ENCODE measurements at places on chromosomes 2 and 18.

DNA sequence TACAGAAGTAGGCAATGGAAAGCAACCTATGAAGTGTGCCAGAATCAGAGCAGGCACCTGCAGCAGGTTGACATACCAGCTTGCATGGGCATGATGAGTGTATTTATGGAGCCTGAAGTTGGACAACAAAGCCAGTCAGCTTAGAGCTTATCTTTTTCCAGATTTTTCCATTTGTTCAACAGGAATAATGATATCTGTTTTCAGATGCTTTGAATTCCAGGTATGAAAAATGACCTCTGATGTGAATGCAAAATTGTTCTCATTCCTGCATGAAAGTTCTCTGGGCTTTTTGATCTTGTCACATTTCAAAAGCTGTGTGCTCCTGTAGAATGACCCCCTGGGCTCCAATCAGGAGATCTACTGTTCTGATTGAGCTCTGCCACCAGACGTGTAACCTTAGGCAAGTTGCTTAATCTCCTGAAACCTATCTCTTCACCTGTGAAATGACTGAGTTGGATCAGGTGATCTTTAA, 38.2 kb upstream of the VIT start:
- DNase-seq: no peak

GRCh38 chr2:177088529-177088928, 124.1 kb upstream of the HNRNPA3 start:
- no peak for DNase-seq

- no peak for DNase-seq
Measured at GRCh38 chr2:204454672-204455380, 90.4 kb upstream of the PARD3B start.

GRCh38 chr2:37782721-37783371, 111.4 kb upstream of the CDC42EP3 start:
- DNase-seq: no peak

DNA sequence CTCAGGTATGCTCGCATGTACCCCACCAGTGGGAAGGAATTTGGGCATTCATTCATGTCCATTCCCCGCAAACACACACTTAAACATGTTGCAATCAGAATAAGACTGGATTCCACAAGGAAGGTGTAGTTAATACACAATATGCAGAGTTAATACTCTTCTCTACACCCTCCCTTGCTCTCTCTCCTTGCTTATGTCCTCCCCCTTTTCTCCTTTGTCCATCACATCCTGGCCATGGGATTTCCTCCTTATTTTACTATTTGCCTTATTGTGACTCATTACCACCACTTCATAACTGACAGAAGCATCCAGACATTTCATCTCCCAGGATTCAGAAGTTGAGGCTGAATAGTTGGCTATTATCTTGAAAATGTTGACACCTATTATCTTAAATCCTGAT, 473.8 kb upstream of the SPHKAP start:
- no peak for DNase-seq

DNA sequence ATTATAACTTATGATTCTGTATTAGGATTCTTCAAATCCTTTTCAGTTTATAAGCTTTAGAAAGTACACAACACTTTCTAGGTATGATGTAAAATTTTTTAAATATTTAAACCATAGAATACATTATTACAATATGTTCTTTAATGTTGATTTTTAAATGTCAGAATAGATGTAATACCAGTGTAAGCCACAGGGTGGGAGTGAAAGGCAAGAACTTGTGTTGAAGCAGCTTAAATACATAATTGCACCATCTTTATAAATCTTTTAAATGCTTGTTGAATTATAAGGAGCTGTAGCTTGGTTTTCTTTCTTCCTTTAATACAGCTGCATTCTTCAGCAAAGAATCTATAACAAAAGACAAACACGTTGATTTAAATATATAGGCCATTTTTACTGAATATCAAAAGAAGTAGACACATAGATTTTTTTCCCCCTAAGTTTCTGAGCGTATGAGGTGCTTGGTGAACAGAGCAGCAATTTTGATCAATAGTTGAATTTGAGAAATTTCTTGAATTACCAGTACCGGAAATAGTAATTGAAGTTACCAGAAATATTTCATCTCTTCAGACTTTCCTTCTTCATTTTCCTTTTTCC, 63.0 kb downstream of the TANK start:
- DNase-seq: no peak

DNA sequence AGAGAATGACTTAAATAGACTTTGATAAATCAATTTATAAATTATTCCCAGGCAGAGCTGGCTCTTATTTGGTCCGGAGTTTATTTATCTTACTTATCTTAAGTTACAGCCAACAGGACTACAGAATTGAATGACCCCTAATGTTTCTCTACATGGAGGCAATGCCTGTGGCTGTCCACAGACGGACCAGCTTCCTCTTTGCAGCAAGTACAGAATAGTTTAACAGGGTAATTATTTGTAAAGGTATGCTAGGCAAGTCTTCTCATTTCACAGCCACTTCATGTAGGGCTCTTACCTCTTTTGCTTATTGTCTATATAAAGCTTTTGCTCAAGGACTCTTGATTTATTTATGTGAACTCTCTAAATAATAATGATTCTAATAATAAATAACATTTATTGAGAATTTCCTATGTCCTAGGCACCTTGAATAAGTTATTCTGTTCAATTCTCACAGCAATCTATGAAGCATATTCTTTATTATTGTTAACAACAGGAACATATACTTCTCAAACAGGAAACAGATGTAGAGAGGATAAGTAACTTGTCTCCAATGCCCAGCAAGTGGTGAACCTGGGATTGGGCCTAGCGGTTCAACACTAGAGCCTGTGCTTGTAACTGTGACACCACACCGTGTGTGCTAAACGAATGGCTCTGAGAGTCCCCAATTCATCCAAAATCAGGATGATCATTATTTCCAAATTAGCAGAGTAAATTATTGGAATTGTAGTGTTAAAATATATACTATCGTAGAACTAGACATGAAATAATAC, 58.8 kb upstream of the NXPH2 start:
- no peak for DNase-seq

DNA sequence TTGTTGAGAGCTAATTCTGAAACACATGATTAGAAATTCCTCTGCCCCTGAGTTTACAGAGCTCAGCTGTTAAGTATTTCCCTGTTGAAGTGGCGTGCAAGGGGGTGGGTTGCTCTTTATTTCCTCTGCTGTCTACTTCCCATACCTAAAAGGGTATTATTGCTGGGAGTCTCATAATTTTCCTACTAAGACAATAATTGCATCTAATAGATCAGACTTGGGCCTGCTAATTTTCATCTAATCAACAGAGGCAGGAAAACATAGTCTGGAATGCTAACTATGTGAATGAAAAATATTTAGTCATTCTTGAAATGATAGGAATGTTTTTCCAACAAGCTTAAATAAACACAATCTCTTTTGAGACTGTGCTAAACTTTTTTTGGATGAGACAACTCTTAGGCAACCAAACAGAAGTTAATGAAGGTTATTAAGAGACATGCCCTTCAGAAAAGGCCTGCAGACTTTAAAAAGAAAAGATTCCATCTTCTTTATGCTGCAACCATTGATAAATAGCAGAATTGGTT, 111.4 kb downstream of the FEZ2 start:
- no peak for DNase-seq

- no peak for DNase-seq
Measured at GRCh38 chr18:75130591-75131328, 78.2 kb downstream of the PTGR3 start.

DNA sequence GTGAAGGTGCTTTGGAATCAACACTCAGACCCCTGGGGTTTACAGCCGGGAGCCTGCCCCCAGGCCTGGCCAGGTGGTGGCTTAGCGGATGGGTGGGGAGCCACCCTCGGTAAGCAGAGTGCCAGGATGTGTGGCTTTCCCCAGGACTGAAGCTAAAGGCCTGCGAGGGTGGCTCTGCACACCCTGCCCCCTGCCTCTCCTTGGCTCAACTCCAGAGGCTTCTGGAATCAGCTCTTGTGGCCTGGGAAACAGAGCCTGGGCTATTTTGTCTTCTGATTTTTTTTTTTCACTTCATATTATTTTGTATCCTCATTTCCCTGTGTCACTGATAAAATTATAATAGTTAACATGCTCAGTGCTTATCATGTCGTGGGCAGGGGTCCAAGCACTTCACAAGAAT, 79.8 kb downstream of the RHOB start:
- no peak for DNase-seq

DNA sequence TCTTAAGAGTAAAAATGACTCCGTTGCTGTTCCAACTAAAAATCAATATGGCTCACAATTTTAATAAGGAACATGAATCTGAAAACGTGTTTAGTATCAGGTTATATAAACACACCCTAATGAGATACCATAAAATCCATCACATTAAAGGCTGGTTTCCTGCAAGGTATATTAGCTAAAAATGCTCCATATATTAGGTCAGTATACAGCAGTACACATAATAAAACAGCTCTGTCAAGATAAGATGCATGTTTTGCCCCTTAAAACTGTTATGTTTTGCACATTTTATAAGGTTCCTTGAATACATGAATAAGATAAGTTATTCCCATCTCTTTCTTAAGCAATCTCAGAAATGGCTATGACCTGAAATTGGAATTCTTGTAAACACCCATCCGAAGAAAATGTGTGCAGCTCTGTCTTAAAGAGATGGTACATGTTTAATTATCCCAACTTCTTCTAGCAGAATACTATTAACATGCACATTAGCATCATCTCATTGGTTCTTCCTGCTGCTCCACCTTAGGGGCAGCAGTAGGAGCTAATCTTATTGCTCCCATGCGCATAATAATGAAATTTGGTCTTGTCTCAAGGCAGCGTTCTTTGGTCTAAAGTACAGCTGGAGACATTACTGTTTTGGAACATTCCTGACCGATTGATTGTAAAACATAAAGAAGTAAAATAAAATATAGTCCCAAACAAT, 836.1 kb upstream of the FANCL start:
- no peak for DNase-seq

- DNase-seq: no peak
Measured at GRCh38 chr2:68643011-68643873, at the start of gene PROKR1. TSS of gene PROKR1 (plus strand) at chr2:68643579. CDS start at chr2:68645822, 2,243 bp downstream.

GRCh38 chr2:182496596-182496995, 69.8 kb upstream of the PDE1A start:
- DNase-seq: no peak

GRCh38 chr18:69469444-69469919, 68.8 kb downstream of the DOK6 start:
- peak; percentile 3 for DNase-seq

- DNase-seq: no peak
Measured at GRCh38 chr2:20436716-20437470, 10.0 kb upstream of the RHOB start.

DNA sequence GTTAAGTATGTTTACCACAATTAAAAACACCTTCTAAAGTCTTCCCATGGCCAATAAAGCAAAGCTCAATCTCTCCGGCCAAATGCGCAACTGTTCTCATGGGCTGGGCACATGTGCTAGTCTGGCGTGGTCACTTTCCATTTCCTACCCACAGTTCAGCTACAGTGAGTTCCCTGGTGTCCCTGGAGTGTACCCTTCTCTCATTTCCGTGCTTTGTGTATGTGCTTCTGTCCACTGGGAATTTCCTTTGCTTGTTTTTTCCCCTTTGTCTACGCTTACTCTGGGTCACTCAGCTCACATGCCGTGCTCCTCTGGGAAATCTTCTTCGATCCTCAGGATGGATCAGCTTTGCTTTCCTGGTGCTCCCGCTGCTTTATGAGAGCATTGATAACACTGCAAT, 69.6 kb upstream of the GYPC start:
- DNase-seq: no peak

DNA sequence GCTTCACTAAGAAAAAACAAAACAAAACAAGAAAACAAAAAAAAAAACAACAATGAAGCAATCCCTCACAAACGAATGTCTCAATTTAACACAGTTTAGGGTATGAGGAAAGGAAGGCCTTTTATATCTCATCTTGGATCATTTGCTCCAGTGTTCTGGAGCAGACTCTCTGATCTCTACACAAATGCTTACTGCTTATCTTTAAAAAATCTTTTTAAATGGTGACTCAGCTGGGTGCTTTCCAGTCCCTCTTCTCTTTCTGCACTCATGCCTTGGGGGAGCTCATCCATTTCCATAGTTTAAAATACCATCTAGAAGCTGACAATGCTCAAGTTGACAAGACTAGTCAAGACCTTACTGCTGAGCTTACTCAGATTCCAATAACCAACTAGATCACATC, 56.2 kb downstream of the ETAA1 start:
- no peak for DNase-seq

GRCh38 chr18:58456625-58457024, 172.3 kb downstream of the ALPK2 start:
- no peak for DNase-seq

GRCh38 chr2:142010477-142011270, 120.1 kb downstream of the LRP1B start:
- DNase-seq: no peak

DNA sequence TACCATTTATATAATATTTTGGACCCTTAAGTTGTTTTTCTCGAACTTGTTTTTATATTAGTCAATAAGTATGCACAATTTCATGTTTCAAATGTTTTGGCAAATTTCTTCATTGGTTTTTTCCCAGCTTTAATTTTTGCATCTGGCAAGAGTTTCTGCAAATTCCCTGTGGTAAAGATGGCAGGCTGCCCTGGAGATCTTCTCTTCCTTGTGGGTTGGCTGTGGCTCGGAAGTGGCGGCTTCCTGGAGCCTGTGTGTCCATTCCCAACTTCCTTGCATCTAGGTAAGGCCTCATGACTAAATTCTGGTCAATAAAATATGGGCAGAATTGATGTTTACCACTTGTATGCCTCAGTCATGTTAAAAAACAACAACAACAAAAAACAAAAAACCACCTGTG, 818.6 kb downstream of the EPHA4 start:
- no peak for DNase-seq

DNA sequence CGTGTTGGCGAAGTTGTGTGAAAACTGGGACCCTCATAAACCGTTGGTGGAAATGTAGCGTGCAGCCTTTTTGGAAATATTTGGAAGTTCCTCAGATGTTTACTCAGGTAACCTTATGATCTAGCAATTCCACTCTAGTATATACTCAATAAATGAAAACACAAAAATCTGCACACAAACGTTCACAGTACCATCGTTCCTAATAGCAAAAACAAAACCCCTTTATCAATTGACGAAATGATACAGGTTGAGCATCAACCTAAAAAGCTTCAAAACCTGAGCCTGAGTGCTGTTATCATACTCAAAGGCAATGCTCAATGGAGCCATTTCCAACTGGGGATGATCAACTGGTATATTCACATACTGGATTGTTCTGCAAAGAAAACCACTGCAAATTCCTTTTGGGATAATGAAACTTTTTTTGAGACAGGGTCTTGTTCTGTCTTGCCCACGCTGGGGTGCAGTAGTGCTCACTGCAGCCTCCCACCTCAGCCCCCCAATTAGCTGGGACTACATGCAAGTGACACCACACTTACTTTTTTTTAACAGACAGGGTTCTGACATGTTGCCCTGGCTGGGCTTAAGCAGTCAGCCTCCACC, 777 bp upstream of the C18orf32 start:
- DNase-seq: no peak

GRCh38 chr2:221571025-221571550, 1.0 kb downstream of the EPHA4 start:
- peak; percentile 6 for DNase-seq
